ENCODE measurements at places on chromosomes 6 and 20.
A peak's percentile ranks its signal among the peaks of the same experiment; 100 is the strongest.

DNA sequence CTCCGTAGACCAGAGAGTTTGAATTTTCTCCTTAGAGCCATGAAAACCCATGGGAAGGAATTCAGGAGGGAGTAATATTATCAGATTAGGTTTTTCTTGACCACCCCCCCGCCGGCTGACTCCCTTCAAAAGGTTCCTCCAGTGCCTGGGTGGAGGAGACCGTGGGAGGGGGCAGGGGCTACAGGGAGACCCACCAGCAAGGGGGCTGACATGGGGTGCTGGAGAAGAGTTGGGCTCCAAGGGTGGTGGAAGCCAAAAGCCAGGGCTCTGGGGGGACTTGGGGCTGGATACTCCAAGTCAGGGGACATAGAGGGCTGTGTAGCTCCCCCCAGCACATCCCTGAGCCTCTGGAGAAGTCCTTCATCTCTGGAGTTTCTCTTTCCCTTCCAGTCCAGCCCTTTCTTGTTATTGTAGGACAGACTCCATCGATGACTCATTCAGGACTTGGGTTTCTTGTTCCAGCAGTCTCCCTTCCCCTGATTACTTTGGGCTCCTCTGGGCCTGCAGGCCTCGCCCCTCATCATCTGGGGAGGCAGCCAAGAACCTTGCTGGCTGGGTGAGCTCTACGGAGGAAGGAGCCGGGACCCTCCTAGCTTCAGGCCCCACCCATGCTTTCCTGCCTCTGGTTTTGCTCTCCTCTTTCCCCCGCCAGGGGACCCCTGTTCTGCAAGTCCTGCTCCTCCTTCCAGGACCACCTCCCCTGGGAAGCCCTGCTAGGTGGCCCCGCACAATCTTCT, 10.5 kb upstream of the KIAA1755 start:
- DNase-seq = peak; percentile 98

DNA sequence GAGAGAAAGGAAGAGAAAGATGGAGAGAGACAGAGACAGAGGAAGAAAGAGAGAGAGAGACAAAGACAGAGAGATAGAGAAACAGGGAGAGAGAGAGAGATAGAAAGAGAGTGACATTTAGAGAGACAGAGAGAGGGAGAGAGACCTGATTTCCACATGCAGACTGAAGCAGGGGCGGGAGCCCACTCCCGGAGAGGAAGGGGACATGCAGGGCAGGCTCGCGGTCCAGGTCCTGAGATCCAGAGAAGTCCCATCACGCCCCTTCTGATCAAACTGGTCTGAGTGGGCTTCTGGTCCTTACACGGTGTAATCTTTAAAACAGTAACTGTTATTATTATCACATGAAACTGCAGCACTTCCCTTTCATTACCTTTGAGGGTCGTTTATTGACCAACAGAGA, 62.2 kb downstream of the PHACTR3 start:
- DNase-seq = no peak

GRCh38 chr6:147441751-147442150, 66.7 kb upstream of the SAMD5 start:
- peak; percentile 7 for DNase-seq

GRCh38 chr6:105301756-105302616, 100.9 kb downstream of the PREP start:
- no peak for DNase-seq

- peak; percentile 64 for DNase-seq
Measured at GRCh38 chr20:53736757-53737395, 143.2 kb upstream of the ZNF217 start.

DNA sequence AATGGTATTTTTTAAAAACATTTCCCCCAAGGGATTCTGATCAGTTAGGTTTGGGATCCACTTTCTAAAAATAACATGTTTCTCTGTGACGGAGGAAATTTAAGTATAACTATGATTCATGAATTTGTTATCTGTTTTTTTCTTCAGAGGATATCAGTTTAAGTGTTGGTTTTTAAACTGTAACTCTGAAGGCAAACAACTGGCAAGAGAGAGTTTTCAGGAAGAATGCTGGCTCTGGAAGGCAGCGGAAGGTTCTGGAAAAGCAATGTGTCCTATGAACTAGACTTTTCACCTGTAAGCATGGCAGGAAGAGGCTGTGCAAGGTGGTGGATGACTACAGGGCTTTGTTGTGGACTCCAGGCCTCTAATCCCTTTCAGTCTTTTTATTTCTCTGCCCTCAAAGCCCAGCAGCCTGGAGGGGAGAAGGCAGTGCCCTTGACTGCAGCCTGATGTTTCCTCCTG, 153.1 kb downstream of the GMPR start:
- peak; percentile 72 for DNase-seq

DNA sequence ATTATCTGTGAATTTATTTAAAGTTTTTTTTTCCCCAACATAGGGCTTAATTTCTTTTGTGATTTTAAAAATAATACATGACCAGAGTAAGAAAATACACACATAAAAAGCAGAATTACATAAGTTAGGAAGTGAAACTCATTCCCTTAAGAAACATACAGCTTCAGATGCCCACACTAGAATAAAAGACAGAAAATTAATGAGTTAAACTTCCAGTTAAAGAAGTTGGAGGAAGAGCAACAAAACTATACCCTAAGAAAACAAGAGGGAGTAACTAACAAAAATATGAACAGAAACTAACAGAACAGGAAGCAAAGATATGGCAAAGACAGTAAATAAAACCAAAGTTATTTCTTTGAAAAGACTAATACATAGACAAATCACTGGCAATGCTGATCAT, 107.6 kb upstream of the CEP85L start:
- DNase-seq = no peak

DNA sequence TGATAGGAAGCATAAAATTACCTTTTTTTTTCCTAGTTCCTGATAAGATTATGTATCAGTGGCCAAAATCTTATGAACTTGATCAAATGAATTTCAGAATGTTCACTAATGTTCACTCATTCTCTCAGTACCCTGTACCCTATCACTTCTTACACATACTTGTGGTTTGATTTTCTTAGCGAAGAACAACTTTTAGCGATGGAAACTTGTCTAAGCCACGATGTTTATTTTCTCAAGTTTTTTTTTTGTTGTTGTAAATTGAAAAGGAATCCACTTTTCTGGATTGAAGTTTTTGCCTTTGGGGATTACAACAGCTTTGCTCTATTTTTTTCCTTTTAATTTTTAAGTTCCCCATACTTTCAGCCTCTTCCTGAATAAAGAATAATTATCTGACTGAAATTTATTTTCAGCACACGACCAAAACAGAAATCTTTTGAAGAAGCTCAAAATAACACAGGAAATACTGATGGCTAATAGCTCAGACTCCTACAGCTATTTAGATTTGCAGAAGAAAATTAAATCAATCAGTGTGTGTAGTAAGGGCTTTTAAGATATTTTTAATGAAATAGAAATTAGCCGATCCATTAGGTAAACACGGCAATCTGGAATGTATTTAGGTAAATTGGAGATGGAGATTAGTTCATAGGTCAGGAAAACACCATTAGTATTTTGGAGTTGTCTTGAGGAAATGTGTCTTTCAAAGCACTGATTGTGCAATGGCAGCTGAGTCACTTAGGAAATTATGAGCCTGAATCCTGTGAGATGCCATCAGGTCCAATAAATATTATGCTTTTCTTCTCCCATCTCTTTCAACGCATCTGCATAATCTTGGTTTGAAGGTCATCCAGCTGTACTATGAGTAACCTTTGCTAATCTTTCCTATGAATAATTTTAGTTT, 217.5 kb downstream of the GJA1 start:
- DNase-seq = peak; percentile 88

- DNase-seq = no peak
Measured at GRCh38 chr6:44009425-44010321, 117.6 kb downstream of the MRPL14 start.

GRCh38 chr6:118263921-118264486, 284.1 kb upstream of the PLN start:
- DNase-seq = no peak

GRCh38 chr6:140398076-140398475, 1023.6 kb upstream of the CITED2 start:
- no peak for DNase-seq

DNA sequence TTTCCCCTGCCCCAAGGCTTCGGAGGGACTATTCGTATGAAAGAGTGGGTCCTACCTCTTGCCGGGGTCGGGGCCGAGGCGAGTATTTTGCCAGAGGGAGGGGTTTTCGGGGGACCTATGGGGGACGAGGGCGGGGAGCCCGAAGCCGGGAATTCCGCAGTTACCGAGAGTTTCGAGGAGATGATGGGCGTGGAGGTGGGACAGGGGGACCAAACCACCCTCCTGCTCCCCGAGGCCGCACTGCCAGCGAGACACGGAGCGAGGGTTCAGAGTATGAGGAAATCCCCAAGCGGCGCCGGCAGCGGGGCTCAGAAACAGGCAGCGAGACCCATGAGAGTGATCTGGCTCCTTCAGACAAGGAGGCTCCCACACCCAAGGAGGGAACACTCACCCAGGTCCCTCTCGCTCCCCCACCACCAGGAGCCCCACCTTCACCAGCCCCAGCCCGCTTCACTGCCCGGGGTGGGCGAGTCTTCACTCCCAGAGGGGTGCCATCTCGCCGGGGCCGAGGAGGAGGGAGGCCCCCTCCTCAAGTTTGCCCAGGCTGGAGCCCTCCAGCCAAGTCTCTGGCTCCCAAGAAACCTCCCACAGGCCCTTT, 11.3 kb downstream of the PRRC2A start:
- DNase-seq = no peak

- DNase-seq = no peak
Measured at GRCh38 chr6:149108038-149108748, 209.3 kb upstream of the TAB2 start.

GRCh38 chr6:15391500-15391899, 145.6 kb downstream of the JARID2 start:
- no peak for DNase-seq

GRCh38 chr6:46011188-46012085, 4.2 kb downstream of the CLIC5 start:
- DNase-seq = no peak

DNA sequence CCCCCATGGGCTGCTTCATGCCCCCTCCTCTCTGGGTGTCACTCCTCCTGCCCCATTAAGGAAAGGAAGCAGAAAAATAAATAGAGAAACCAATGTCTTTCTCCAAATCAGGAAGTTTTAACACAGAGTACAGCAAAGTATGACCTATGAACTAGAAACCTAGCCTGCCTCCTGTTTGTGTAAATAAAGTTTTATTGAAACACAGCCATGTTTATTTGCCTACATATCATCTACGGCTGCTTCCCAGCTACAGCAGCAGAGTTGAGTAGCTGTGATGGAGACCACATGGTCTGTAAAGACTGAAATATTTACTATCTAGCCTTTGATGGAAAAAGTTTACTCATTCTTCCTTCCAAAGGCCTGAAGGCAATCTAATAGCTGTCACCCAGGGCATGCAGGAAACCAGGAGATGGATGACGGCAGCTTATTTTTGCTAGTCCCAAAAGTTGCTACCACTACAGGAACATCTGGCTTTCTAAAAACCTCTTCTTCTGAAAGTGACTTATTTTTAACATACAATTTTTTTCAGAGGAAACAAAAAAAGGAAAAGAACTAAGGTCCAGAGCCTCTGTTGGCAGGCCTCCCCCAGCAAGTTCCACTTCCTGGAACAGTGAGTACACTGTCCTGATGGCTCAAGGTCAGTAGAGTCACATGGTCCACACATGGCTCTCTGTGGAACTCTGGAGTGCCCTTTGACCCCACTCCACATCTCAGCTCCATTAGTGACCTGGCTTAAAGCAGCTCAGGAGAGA, 287.8 kb downstream of the PTPRT start:
- DNase-seq = no peak

DNA sequence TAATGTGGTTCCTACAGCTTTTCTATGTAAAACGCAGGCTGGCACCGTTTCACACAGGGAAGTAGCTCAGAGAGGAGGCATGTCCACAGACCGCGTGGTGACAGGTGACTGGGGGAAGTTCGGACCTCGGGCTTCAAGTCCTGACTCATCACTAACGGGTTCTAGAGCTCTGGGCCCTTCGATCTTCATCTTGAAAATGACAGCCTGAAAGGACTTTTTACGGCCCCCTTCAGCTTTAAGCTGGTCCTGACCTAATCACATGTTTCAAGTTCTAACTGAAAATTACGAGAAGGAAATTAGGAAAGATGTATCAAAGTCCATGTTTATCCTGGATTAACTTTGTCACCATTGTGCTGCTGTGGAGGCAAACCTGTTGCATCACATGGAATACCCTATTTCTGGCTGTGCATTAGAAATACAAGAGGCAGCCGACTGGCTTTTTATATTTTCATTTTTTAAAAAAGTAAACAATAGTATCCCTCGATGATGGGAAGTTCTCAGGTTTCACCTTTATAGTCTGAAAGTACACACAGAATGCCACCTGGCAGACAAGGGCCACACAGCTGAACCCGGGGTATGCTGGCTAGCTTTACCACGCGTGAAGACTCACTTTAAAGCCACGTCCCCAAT, 2.0 kb downstream of the MAN1A1 start:
- DNase-seq = no peak

DNA sequence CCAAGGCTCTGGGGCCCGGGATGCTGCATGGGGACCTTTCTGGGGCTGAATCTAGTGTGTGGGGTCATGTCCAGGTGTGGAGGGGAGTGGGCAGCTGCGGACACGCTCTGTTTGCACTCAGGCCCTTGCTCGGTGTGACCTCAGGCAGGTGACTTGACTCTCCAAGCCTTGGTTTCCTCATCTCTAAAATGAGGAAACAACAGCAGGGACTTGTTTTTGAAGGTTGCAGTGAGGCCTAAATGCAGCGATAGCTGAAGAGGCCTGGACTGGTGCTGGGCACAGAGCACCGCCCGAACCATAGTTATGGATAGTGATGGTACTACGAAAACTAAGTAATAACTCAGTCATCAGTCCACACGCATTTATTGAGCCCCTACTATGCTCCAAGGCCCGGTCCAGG, 91.8 kb downstream of the NOL4L start:
- DNase-seq = no peak

- peak; percentile 92 for DNase-seq
Measured at GRCh38 chr6:11851387-11851786, 72.8 kb upstream of the ADTRP start.

GRCh38 chr6:6469074-6469473, 119.4 kb upstream of the LY86 start:
- no peak for DNase-seq

GRCh38 chr20:49476016-49476355, 6.5 kb downstream of the KCNB1 start:
- DNase-seq = no peak

GRCh38 chr20:50605136-50605535, 86.2 kb downstream of the RIPOR3 start:
- DNase-seq = no peak

DNA sequence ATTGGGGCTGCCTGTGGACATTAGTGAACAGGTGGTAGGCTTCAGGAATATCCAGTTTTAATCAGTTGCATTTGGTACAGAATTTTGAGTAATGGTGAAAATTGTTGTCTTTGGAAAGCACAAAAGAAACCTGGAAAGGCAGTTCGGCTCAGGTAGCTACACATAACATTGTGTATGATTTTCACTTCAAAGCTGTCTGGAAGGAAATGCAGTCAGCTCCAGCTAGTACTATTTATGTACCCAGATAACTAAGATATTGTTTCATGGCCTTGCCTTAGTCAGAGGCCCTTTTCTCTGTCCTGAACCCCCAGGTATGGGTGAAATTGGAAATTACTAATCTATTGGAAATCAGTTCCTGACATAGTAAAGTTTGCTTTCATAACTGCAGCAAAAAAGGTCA, 195.6 kb upstream of the UST start:
- DNase-seq = no peak
